Glutamatergic neuron (in vitro differentiated cells): ENCODE measurements at places on chromosomes 13 and 19.

DNA sequence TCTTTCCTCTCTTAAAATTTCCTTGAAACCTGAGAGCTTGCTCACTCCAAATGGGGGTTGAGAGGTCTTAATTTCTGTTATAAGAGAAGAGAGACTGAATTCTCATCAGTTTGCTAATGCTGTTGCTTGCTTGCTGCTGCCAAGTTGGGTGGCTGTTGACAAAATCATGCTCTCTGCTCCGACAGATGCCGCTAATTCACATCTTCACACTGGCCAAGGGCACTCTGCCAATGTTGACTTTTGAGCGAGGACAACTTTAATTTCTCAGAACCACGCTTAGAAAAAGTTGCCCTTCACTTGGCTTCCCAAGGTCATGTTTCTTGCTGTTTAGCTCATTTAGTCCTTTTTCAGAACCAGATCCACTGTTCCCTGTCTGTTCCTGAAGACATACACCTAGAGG, 402.9 kb downstream of the HS6ST3 start:
- peaks cover 11% of the 10 kb centered on the region for H3K4me1 ChIP-seq
- H3K27me3 ChIP-seq: no peaks in the 10 kb centered on the region
- H3K27ac ChIP-seq: no peak overlapping the region
- H3K4me3 ChIP-seq: no peak overlapping the region

GRCh38 chr13:51778392-51778791, 25.6 kb downstream of the DHRS12 start:
- no peaks in the 10 kb centered on the region for H3K36me3 ChIP-seq
- H3K4me3 ChIP-seq: no peak overlapping the region
- H3K27ac ChIP-seq: no peak overlapping the region
- DNase-seq: no peak
- H3K27me3 ChIP-seq: peaks cover 7% of the 10 kb centered on the region
- peaks cover 23% of the 10 kb centered on the region for H3K4me1 ChIP-seq

DNA sequence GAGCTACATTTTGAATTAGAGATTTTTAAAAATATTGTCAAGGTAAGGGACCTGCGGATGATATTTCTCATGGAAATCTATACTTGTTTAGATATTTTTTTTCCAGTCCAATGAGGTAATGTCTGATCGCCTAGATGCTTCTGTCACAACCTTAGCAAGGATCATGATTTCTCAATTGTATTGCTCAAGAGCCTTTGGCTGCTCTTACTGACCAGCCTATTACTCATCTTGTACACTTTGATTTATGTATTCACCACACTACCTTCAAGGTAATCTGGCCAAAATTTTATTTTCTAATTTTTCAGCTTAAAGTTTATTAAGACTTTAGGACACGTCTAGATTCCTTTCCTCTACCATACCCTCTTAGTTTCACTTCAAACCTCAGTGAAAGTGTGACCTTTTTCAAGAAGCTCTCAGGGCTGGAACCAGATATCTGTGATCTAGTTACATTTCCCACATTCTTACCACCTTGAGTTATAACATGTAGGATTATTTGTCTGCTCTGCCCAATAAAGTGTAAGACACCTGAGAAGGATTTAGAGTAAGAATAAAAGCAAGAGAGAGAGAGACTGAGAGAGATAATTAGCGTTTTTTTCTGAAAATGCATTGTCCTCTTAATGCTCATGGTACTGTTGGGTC, 197.1 kb downstream of the ITGBL1 start:
- no peaks in the 10 kb centered on the region for H3K4me1 ChIP-seq
- no peak overlapping the region for H3K27ac ChIP-seq
- no peak for DNase-seq
- H3K36me3 ChIP-seq: no peaks in the 10 kb centered on the region
- H3K4me3 ChIP-seq: no peak overlapping the region

DNA sequence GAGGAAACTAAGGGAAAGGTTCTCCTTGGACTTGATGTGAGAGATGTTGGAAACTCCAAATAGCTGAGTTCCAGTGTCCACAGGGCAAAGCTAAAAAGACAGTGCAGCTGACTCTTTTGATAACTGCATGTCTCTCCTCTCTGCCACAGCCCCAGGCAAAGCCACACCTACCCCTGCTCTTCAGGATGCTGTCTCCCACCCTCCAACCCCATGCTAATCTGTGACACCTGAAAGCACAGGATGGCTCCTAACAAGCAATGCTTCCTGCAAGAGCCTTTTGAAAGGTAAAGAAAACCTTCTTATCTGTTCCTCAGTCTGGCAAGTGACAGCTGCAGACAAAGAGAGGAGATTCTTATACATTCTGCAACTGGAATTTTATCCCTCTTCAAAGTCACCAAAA, 14.5 kb downstream of the SLC46A3 start:
- H3K27ac ChIP-seq: no peak overlapping the region
- H3K36me3 ChIP-seq: no peaks in the 10 kb centered on the region
- no peak overlapping the region for H3K4me3 ChIP-seq

- H3K27ac ChIP-seq: no peak overlapping the region
- no peaks in the 10 kb centered on the region for H3K36me3 ChIP-seq
- no peak for DNase-seq
- H3K27me3 ChIP-seq: peaks cover 9% of the 10 kb centered on the region
- H3K4me3 ChIP-seq: no peak overlapping the region
These were observed 211.8 kb downstream of the UQCRFS1 start for GRCh38 chr19:29001141-29001581.

DNA sequence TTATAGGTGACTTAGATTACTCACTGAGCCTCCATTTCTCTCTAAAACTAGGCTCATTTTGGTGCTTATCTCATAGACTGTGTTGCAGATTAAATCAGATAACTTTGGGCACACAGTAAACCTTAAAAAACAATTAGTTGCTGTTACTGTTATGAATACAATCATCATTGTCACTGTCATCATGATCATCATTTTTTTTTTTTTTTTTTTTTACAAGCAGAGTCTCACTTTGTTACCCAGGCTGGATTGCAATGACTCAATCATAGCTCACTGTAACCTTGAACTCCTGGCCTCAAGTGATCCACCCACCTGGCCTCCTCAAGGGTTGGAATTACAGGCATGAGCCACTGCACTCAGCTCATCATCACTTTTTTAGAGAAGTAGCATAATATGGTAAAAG, 60.0 kb downstream of the VWA8 start:
- no peak for DNase-seq
- peaks cover 2% of the 10 kb centered on the region for H3K27me3 ChIP-seq
- H3K27ac ChIP-seq: no peak overlapping the region
- H3K4me3 ChIP-seq: no peak overlapping the region
- H3K36me3 ChIP-seq: no peaks in the 10 kb centered on the region

GRCh38 chr13:26628706-26629105, 71.2 kb downstream of the WASF3 start:
- DNase-seq: no peak
- no peak overlapping the region for H3K4me3 ChIP-seq
- no peak overlapping the region for H3K27ac ChIP-seq
- H3K4me1 ChIP-seq: no peaks in the 10 kb centered on the region
- peaks cover 2% of the 10 kb centered on the region for H3K27me3 ChIP-seq

GRCh38 chr19:50333737-50334617, 4.8 kb upstream of the KCNC3 start:
- H3K27me3 ChIP-seq: peaks cover 17% of the 10 kb centered on the region
- DNase-seq: peak; percentile 83
- H3K36me3 ChIP-seq: no peaks in the 10 kb centered on the region
- H3K4me1 ChIP-seq: peaks cover 9% of the 10 kb centered on the region
- H3K4me3 ChIP-seq: peak overlapping the region; percentile 94
- peak overlapping the region; percentile 89 for H3K27ac ChIP-seq

- H3K4me1 ChIP-seq: peaks cover 9% of the 10 kb centered on the region
- H3K27me3 ChIP-seq: peaks cover 11% of the 10 kb centered on the region
- no peak overlapping the region for H3K4me3 ChIP-seq
- no peaks in the 10 kb centered on the region for H3K36me3 ChIP-seq
- peak overlapping the region; percentile 8 for H3K27ac ChIP-seq
These were observed 33.5 kb downstream of the DNM2 start for GRCh38 chr19:10751109-10751953.

- H3K27ac ChIP-seq: no peak overlapping the region
- peaks cover 11% of the 10 kb centered on the region for H3K4me1 ChIP-seq
- H3K27me3 ChIP-seq: peaks cover 18% of the 10 kb centered on the region
- H3K4me3 ChIP-seq: no peak overlapping the region
- H3K36me3 ChIP-seq: no peaks in the 10 kb centered on the region
These were observed 634 bp downstream of the AKT1S1 start for GRCh38 chr19:49876422-49877019.

GRCh38 chr13:93848247-93848646, 621.6 kb downstream of the GPC6 start:
- no peak overlapping the region for H3K27ac ChIP-seq
- DNase-seq: no peak
- no peak overlapping the region for H3K4me3 ChIP-seq
- H3K36me3 ChIP-seq: no peaks in the 10 kb centered on the region

GRCh38 chr13:22447132-22447886, 733.5 kb upstream of the SGCG start:
- H3K4me1 ChIP-seq: no peaks in the 10 kb centered on the region
- DNase-seq: no peak
- H3K36me3 ChIP-seq: no peaks in the 10 kb centered on the region

DNA sequence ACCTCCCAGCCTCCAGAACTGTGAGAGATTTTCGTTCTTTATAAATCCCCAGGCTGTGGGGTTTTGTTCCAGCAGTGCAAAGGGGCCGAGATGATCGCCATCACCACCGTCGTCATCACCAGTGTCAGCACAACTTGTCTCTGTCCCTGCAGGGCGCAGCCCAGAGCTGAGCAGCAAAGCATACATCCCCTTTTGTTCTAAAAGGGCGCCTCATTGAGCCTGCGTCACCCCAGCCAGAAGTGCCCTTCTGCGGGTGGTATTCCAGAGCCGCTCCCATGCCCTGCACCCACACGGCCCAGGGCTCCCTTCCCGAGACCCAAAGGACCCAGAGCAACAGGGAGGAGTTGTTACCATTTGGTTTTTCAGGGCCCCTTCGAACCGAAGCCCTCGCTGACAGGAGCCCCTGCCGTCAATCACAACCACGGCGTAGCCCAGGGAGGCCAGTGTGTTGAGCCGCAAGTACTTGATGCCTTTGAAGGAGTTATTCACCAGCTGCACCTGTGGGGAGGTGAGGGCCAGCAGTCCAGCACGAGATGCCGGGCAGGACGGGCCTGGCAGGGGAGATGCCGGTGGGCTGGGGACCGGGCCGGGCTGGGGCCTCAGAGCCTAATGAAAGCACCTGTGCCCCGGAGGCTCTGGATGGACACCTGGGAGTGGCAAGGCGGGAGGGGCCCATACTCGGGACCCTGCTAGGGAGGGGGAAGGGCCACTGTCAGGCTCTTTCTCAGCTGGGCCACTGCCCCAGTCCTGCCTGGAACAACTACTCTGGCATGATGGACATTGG, 14.4 kb upstream of the MYDGF start:
- no peak overlapping the region for H3K27ac ChIP-seq
- DNase-seq: no peak
- H3K4me1 ChIP-seq: no peaks in the 10 kb centered on the region
- H3K4me3 ChIP-seq: no peak overlapping the region

GRCh38 chr19:12603714-12604113, 6.9 kb downstream of the ZNF490 start:
- H3K4me3 ChIP-seq: no peak overlapping the region
- H3K27ac ChIP-seq: no peak overlapping the region
- peaks cover 4% of the 10 kb centered on the region for H3K36me3 ChIP-seq
- DNase-seq: no peak

DNA sequence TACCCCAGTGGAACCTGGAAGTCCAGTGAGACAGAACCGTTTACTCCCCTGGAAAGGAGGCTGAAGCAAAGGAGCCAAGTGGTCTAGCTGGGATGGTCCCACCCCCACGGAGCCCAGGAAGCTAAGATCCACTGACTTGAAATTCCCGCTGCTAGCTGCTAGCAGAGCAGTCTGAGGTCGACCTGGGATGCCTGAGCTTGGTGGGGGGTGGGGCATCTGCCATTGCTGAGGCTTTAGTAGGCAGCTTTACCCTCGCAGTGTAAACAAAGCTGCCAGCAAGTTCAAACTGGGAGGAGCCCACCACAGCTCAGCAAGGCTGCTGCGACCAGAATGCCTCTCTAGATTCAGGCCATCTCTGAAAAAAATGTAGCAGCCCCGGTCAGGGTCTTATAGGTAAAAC, 437.0 kb downstream of the SUCLA2 start:
- H3K36me3 ChIP-seq: no peaks in the 10 kb centered on the region
- no peak overlapping the region for H3K27ac ChIP-seq
- H3K4me3 ChIP-seq: no peak overlapping the region
- no peaks in the 10 kb centered on the region for H3K4me1 ChIP-seq

DNA sequence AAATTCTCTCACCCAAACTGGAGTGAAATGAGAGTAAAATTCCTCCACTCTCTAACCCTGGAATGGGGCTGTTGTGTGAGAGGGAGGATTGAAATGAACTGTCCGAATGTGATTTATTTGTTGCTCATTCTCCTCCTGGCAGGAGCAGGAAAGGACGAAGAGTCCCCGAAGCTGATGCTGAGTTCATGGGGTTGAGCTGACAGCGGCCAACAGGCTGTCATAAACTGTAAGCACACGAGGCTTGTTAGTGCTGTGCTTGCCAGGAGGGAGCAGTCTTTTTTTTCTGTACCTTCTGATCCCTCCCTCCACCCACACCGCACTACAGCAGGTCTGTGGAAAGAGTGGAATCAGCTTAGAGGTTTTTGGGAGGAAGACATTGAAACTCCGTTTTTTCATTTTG, 33.1 kb upstream of the ZNF331 start:
- no peaks in the 10 kb centered on the region for H3K27me3 ChIP-seq
- DNase-seq: no peak
- peaks cover 9% of the 10 kb centered on the region for H3K4me1 ChIP-seq

- H3K27me3 ChIP-seq: peaks cover 3% of the 10 kb centered on the region
- no peaks in the 10 kb centered on the region for H3K36me3 ChIP-seq
- no peak overlapping the region for H3K27ac ChIP-seq
- DNase-seq: no peak
- peaks cover 6% of the 10 kb centered on the region for H3K4me1 ChIP-seq
These were observed 13.6 kb downstream of the LCP1 start for GRCh38 chr13:46168341-46168740.

DNA sequence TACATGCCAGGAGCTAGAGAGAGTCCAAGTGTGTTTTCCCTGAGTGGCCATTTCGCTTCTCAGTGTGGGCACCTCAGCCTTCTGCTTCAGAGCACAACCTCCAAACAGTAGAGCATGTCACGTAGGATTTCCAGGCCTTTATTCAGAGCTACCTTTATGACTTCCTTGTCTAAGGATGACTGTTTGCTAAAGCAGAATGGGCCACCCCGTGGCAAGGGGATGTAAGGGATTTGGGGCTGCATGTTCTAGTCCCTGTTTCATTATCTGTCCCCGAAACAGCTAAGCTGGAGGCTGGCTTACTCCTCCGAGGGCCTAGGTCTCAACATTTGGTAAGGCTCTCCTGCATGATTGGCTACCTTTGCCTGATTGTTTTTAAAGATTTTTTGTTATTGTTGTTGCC, 6.0 kb downstream of the RNASEH2B start:
- peaks cover 4% of the 10 kb centered on the region for H3K4me1 ChIP-seq
- H3K36me3 ChIP-seq: no peaks in the 10 kb centered on the region
- H3K27ac ChIP-seq: no peak overlapping the region

DNA sequence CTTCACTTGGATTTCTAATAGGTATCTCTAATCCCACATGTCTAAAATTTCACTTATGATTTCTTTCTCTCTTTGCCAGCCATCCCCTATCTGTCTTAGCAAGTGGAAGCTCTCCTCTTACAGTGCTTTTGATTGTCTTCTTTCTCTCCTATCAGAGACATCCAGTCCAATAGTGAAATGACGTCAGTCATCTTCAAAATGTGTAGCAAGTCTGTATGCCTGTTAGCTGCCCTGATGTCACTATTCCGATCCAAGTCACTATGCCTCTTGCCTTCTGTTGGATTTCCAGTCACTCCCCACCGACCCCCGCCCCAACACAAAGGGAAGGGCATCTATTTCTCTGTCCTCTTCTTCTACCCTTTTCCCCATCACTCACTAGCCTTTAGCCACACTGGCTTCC, 96.4 kb downstream of the WASF3 start:
- peaks cover 11% of the 10 kb centered on the region for H3K36me3 ChIP-seq
- no peak overlapping the region for H3K4me3 ChIP-seq
- no peaks in the 10 kb centered on the region for H3K4me1 ChIP-seq
- H3K27ac ChIP-seq: no peak overlapping the region
